ENCODE measurements at places on chromosomes 11 and 22. TPM values are rescaled to one million over a fixed set of nuclear protein-coding genes. Genes with fewer than 3 reads are reported as not detected.

- no peak for DNase-seq
Measured at GRCh38 chr22:37518509-37519267, 527 bp downstream of the CARD10 start.

DNA sequence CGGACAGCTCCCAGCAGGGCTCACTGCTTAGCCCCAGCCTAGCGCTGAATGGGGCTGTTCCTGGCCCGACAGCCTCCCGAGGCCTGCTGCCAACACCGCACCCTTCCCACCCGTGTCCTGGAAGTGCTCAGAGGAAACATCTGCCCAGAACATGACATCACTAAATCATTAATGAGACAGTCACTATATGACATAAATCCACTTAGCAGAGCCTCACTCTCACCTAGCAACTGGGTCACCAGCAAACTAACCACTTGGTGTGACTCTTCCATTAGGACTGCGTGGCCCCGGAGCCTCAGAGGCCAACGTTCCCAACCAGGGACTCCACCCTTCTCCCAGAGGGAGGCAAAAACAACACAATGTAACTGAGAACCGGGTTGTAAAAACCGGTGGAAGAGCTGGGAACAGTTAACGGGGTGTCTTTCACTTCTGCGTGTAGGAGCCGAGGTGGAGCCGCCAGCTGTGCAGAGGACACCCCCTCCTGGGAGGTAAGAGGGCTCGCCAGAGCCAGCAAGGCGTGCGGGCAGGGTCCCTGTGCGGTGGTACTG lies 21.4 kb upstream of the PACSIN2 start:
- DNase-seq = no peak

GRCh38 chr22:48577014-48577690 lies 1250.5 kb downstream of the BRD1 start:
- DNase-seq = peak; percentile 44

- DNase-seq = no peak
Measured at GRCh38 chr11:94725097-94725496, 43.1 kb upstream of the AMOTL1 start.

The PRRG4 gene
- total RNA-seq = 1.2 TPM

DNA sequence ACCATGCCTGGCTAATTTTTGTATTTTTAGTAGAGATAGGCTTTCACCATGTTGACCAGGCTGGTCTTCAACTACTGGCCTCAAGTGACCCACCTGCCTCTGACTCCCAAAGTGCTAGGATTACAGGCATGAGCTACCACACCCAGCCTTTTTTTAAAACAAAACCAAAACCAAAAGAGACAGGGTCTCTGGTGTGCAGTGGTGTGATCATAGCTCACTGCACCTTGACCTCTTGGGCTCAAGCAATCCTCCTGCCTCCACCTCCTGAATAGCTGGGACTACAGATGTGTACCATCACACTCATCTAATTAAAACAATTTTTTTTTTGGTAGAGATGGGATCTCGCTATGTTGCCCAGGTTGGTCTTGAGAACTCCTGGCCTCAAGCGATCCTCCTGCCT lies 77.7 kb downstream of the PTPRJ start:
- DNase-seq = no peak

The SCO2 gene
- 3.3 TPM for total RNA-seq

The MS4A3 gene
- total RNA-seq = not detected

DNA sequence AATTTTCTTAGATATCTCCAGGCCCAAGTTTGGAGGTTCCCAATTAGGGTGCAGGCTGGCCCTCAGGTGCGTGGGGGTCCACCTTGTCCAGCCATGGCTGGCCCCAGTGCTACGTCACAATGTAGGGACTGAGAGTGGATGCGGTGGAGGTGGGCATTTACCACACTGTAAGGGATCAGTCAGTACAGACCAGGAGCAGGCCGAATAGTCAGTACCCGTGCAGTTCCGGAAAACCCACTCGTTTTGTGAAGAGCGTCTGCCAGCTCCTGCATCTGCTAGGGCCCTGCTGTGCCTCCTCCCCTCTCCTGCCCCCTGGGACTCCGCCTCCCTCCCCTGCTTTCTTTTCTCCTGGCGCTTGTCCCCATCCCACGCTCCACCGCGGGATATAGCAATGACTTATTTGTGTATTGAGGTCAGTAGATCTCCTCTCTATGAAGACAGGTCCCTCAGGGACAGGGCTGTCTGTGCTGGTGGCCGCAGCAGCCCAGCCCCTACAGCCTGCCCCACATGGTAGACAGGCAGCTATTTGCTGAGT lies 50.4 kb upstream of the SEPTIN5 start:
- DNase-seq = no peak

DNA sequence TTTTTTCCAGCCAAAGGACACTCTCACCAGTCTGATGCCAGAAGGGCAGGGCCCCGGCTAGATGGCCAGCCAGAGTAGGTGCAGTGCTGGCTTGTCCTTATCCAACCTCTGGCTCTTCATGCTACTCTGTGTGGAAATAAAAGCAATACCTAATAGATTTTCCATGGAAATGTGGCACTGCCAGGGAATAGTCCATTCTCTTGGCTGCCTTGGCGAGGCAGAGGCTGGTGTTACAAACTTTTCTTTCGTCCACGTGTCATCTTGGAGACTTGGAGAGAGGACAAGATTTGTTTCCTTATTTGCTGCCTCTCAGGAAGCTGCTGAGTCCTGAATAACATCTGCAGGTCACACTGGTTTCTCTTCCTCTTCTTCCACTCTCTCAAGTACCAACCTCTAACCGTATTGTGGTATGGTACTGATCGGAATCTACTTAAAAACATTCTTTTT lies 17.2 kb upstream of the C1QTNF4 start:
- DNase-seq = no peak

- no peak for DNase-seq
Measured at GRCh38 chr22:24559471-24559870, 3.7 kb downstream of the SNRPD3 start.

- DNase-seq = no peak
Measured at GRCh38 chr11:69011624-69012091, 1.4 kb downstream of the MRGPRF start.

DNA sequence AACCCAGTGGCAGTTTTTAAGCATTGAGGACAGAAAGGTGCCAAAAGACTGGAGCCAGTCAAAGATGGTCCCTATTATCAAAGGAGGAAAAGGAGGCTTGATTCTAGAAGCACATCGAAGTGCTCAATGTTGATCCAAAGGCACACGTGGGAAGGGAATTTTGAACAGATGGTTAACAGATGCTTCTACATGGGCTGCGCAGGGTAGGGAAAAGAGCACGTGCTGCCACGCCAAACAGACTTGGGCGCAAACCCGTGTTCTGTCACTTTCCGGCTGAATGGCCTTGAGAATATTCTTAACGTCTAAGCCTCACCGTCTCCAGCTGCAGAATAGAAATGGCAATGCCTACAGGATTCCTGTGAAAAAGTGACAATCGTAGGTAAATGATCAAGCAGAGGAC lies 217.9 kb upstream of the MTNR1B start:
- no peak for DNase-seq

DNA sequence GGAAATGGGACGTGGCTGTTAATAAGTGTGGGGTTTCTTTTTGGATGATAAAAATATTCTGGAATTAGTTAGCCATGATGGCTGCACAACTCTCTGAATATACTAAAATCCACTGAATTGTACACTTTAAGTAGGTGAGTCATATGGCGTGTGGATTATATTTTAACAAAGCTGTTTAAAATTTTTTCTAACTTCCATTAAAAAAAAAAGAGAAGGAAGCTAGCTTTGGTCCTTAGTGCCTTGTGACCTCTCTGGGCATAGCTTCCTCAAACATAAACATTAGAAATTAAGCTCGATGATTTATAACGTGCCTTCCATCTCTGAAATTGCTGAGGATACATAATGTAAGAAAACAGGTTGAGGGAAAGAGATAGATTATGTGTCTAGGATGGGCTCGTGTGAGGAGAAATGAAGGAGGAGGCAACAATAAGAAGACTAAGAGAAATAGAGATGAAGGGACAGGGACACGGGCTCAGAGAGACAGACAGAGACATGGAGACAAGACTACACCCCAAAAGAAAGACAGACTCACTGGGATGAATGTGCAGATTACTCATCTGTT lies 20.0 kb downstream of the IRAG1 start:
- DNase-seq = no peak

GRCh38 chr11:13972944-13973343 lies 10.4 kb downstream of the SPON1 start:
- no peak for DNase-seq

GRCh38 chr11:105713696-105714095 lies 103.8 kb downstream of the GRIA4 start:
- no peak for DNase-seq

DNA sequence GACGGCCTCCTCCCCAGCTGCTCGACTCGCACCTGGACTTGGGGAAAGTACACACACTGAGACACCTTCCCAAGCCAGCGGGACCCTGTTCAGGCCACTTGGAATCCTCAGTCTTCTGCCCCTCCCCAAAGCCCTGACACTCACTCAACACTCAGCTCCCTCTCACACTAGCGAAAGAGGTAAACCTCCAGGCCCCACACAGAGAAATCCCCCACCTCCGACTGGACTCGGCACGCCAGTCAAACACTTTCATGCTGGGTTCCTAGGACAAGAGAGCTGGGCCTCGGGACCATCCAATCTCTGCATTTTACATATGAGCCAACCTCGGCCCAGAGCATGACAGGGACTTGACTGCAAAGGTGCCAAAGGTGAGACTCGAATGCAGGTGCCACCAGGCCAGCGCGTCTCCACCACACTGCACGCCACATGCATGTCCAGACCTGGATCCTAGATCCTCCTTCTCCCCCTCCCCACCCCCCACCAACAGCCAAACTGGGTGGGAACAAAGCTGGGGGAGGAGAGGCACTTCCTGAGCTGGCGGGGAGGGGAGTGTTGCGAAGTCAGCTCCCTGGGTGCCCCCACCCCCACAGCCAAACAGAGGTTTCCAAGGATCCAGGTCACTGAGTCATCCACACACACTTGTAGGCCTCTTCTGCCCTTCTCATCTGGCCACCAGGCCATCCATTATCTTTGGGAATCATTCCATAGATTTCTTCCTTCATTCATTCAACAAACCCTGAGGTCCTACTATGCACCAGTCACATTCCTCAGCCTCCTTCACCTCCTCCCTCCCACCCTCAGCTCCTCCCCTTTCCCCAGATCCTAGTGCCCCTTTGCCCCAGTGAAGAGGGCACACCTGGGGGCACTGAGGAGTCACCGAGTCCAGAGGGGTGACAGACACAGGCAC lies 10.7 kb upstream of the CD5 start:
- DNase-seq = no peak

- no peak for DNase-seq
Measured at GRCh38 chr11:20477418-20478090, 90.0 kb downstream of the PRMT3 start.
